ENCODE measurements at places on chromosomes 1 and 21.

GRCh38 chr1:37177230-37177864 lies 143.0 kb upstream of the GRIK3 start:
- DNase-seq, result peak; percentile 49

DNA sequence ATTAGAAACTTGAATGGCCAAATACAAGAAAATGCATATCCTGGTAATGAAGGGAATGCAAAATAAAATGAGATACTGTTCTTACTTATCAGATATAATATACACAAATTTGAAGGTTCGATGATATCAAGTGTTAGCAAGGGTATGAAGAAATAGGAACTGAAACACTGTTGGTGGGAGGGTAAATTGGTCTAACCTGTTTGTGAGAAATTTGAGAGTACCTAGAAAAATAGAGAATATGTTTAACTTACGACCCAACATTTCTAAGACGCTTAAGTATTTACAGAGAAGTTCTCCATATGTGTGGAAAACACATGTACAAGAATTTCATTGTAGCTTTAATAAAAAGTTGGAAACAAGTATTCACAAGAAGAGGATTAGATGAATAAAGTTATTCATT lies 25.9 kb downstream of the ATG4C start:
- no peak for DNase-seq

GRCh38 chr1:243234978-243235647 lies 20.0 kb downstream of the CEP170 start:
- DNase-seq, result no peak

GRCh38 chr1:14148526-14148925 lies 448.5 kb downstream of the PRDM2 start:
- no peak for DNase-seq

- DNase-seq, result no peak
These were observed 161.1 kb downstream of the PIGK start for GRCh38 chr1:77057994-77058585.

DNA sequence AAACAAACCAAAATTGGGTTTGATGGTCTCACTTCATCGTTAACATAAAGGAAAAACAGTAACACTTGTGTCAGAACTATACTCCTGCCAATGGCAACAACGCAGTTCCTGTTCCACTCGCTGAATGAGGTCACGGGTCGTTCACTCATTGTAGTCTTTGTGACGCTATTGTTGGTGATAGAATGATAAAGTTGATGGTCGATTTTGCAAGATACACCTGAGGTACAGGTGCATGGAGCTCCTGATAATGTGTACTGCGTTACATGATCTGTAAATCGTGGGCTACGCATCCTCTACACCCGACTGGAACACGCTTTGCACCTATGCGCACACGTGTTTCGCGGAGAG lies 391 bp upstream of the CENPS start:
- no peak for DNase-seq

GRCh38 chr1:83857103-83857502 lies 141.8 kb downstream of the TTLL7 start:
- no peak for DNase-seq

- no peak for DNase-seq
These were observed 690.7 kb downstream of the NCAM2 start for GRCh38 chr21:21688889-21689288.

GRCh38 chr1:24912376-24913273 lies 17.5 kb downstream of the RUNX3 start:
- no peak for DNase-seq

DNA sequence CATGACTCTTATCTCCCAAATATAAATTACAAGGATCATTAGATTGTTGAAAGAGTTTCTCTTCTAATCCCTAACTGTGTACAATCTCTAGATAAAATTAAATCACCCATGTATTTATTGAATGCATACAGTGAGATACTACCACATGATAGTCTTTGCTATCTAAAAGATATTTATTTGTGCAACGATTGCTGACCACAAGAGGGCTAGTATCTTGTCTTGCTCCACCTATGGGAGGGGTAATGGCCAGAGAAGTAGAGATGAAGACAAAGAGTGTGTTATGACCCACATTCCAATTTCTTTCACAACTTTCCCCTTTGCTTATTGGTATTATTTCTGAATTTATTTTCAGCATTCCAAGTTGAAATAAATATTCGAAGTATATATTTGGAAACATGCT lies 13.7 kb downstream of the PYHIN1 start:
- DNase-seq, result no peak

GRCh38 chr21:29423099-29423870 lies 124.6 kb downstream of the BACH1 start:
- no peak for DNase-seq

- no peak for DNase-seq
These were observed 25.5 kb downstream of the URB2 start for GRCh38 chr1:229651546-229651945.

GRCh38 chr1:51308636-51309035 lies 21.7 kb downstream of the TTC39A start:
- no peak for DNase-seq

DNA sequence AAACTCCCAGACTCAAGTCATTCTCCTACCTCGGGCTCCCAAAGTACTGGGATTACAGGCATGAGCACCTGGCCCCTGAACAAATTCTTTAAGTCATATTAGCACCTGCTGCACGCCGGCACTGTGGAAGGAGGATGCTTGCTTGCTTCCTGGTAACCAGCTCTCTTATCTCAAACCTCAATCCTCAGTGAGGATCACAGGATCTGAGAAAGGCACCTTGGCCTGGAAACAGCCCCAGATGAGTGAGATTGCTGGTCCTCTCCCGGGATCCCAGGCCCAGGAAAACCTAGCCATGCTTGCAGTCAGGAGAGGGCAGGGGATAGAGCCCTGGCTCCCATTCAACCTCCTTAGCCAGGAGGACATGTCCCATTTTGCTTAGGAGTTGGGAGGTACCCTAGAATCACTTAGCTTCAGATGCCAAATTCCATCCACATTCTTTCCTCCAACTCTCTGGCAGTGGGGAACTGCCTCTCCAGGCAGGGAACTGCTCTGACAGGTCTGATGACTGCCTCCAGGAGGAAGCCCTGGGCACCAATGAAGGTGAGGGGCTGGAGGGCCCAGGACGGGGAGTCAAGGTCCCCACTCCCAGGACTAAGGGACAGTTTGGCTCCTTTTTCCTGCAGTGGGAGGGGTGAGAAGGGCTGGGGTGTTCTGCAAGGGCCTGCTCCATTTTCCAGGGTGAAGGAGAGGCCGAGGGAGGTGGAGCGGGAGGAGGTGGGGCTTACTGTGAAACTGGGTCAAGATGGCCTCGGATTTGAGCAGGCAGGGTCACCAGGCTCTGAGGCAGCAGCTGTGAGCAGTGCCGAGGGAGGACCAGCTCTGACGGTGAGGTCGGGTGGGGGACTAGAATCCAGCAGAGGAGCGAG lies 9.5 kb downstream of the GPR37L1 start:
- peak; percentile 20 for DNase-seq

DNA sequence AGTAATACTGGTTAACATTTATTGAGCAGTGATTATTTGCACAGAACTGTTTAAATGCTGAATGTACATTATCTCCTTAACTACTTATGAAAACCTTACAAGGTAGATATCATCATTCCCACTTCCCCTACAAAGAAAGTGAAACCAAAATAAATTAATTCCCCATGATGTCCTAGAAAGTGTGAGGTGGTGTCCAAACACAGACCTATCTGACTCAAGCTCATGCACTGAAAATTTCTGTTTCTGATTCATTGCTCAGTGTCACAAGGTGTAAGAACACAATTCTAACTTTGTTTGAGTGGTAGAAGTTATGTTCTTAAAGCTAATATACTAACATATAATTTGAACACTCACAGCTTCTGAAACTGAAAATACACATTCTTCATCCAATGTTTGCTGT lies 178.7 kb downstream of the MRPL39 start:
- DNase-seq, result no peak

GRCh38 chr1:235527196-235527814 lies 23.1 kb upstream of the B3GALNT2 start:
- DNase-seq, result no peak

DNA sequence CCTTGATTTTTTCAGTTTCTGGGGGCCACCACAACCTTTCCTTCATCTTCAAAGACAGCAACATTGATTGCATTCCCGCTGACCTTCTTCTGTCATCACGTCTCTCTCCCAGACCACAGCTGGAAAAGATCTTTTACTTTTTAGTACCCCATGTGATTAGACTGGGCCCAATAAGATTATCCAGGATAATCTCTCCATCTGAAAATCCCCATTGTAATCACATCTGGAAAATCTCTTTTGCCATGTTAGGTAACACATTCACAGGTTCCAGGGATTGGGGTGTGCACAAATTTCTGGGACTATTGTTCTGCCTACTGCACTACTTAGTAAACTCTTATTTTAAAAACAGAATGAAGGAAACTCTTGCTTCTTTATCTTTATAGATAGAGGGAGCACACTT lies 47.1 kb upstream of the INSL5 start:
- DNase-seq, result no peak

- no peak for DNase-seq
These were observed 83.9 kb upstream of the SGIP1 start for GRCh38 chr1:66450043-66450514.

DNA sequence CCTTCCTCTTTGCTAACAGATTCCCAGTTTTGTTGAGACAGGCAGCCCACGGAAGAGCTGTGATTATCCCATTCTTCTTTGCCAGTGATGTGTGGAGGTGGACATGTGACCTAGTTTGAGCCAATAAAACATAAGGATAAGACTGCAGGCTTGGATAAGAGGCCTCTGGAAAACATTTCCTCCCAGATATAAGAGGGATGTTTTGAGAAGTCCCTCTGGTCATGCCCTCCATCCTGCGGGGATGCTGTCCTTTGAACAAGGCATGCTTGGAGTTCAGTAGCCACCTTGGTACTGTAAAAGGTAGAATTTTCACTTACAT lies 155.7 kb downstream of the TM2D1 start:
- no peak for DNase-seq

- DNase-seq, result no peak
These were observed 476 bp downstream of the AXDND1 start for GRCh38 chr1:179366093-179366800.

- no peak for DNase-seq
These were observed 10.6 kb downstream of the G0S2 start for GRCh38 chr1:209685821-209686220.

DNA sequence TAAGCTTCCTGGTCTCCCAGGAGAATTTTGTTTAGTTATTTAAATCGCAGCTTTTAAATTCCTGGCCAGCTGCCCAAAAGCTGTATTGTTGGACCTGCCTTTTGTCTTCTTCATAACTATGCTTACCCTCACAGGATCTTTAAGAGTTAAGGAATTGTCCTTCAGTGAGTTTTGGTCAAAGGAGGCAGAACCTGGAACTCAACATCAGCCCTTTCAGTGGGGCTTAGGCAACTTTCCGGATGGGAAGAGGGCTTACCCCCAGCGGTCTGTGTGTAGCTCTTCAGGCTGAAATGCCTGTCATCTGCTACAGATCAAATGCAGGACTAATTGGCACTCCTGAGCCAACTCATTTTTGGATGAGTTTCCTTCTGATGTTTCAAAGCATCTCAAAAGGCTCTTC lies 402.6 kb downstream of the SIPA1L2 start:
- no peak for DNase-seq

DNA sequence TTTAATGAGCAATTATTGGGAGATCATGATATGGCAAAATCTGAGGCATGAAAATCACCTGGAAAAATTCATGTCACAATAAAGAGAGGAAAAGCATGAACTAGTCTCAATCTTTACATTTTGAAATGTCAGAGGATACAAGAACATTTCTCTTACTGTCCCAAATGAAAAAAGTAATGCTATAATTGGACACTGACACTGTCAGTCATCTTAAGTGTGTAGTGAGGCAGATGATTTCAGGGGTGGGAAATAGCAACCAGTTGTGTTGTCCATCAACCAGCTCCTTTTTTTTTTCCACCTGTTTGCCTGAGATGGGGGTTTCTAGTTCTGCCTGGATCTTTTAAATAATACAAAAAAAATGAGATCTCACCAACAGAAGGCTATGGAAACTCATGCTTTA lies 646.2 kb downstream of the KCNT2 start:
- DNase-seq, result no peak

DNA sequence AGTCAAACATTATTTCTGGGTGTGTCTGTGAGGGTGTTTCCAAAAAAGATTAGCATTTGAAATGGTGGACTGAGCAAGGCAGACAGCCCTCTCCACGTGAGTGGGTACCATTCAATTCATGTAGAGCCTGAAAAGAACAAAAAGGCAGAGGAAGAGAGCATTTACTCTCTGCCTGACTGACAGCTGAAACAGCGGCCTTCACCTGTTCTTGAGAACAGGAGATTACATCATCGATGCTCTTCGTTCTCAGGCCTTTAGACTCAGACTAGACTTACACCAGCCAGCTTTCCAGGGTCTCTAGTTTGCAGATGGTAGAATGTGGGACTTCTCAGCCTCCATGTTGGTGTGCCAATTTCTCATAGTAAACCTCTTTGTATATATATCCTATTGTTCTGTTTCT lies 302.3 kb downstream of the BACH1 start:
- DNase-seq, result no peak

- no peak for DNase-seq
These were observed 2.8 kb downstream of the PTGER3 start for GRCh38 chr1:71044833-71045232.

- DNase-seq, result no peak
These were observed 412.3 kb downstream of the NPHP4 start for GRCh38 chr1:5579966-5580365.

DNA sequence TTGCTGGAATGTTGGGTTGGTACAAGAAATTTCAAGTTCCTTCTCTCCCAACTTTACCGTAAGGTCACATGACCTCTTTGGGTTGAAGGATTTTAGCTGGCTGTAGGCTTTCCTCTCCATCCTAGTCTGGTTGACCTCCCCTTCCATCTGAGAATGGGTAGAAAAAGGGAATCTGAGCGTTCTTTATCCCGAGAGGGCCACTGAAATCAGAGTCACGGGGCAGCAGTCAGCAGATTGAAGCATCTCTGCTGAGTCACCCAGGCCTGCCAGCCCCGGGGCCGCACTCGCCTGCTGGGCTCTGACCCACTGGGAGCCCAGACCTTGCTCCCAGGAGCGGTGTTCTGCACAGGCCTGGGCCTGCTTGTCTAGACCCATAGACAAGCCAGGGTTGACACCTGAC lies 31.0 kb downstream of the TMCC2 start:
- DNase-seq, result no peak

- no peak for DNase-seq
These were observed 1.2 kb downstream of the ZFP69 start for GRCh38 chr1:40478276-40478675.

DNA sequence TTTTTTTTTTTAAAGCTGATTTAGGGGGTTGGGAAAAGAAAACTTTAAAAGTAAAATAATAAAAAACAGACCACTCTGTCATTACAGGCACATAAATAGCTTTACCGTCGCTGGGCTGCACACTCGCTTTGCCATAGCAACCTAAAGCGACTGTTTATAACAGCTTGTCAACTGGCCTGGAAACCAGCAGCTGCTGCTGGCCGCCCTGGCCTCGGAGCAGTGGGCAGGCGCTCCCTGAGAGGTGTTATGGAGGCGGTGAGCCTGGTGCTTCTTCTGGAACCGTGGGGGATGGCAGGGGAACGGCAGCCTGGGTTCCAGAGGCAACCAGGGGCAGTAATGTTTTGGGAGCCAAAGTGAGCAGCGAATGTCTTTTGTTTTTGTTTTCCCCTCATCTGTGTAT lies 45.7 kb downstream of the ATP2B4 start:
- DNase-seq, result no peak

GRCh38 chr1:178412400-178412770 lies 84.4 kb downstream of the CLEC20A start:
- no peak for DNase-seq

GRCh38 chr1:238214449-238214848 lies 323.7 kb upstream of the ZP4 start:
- no peak for DNase-seq

- peak; percentile 72 for DNase-seq
These were observed 104.9 kb upstream of the TMPRSS2 start for GRCh38 chr21:41612674-41613532.

- DNase-seq, result peak; percentile 55
These were observed 910 bp upstream of the RERE start for GRCh38 chr1:8818325-8818775.
